ENCODE measurements at places on chromosomes 1 and 21.

DNA sequence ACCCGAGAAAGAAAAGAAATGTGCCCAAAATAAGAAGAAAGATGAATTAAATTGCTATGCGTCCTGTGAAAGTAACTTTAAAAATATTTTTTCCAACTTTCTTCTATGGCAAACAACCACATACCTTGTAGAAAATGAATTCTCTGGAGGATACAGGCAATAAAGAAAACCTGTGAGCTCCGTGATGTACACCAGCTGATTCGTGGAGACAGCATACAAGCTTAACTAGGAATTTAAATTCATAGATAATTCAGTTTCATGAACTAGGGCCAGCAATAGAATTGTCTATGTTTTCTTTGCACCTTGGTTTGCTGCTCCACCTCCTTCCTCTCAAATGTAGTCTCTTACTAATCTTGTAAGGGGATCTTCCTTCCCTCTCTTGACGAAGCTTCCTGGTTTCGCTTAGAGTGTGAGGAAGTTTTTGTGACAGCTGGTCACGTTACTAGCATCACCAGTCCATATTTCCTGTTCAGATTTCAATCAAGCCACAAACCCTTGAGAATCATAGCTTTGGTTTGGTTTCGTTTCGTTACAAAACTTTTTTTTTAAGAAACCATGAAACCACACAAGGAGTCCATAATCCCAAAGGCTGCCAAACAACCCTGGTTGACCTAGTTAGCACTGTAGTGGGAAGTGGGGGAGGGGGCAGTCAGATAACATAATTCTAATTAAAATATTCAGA, 35.8 kb downstream of the GREM2 start:
- DNase-seq: peak; percentile 83

- DNase-seq: no peak
Measured at GRCh38 chr1:41430582-41430981, 53.9 kb downstream of the EDN2 start.

DNA sequence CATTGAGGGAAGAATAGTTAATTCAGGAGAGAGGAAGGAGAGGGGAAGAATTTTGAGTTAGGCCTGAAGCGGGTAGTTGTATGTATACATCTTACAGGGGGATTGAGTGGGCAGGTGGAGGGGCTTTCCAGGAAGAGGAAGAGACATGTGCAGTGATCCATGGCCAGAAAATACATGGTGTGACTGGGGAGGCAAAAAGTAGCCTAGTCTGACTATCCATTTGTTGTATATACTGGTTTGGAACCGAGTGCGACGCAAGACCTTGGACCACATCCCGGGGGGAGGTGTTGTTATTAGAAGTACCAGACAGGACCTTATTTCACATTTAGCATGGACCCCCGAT, 158.3 kb downstream of the SDCCAG8 start:
- DNase-seq: no peak

DNA sequence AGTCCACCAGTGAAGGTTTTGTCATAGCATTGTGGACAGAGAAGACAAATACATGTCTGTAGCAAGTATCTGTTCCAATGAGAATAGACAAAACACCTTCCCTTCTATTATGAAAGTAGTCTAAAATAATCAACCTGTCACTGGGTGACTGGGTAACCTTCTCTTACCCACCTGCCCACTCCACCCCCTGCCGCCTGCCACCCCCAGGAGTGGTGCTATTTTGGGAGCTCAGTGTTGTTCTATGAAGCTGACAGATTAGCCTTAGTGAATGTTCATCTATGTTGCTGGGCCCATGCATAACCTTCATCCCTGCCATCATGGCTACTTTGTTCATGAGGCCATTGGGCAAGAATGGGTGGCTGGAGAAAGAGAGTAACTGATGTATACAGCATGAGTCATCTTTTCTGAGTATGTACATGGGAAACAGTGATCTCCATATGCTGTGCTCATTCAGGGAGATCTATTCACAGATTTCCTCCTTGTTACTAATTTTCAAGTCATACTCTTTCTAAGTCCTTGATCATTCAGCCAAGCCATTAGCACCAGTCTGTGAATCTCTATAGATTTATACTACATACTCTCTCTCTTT, 24.8 kb downstream of the MARK1 start:
- DNase-seq: no peak

DNA sequence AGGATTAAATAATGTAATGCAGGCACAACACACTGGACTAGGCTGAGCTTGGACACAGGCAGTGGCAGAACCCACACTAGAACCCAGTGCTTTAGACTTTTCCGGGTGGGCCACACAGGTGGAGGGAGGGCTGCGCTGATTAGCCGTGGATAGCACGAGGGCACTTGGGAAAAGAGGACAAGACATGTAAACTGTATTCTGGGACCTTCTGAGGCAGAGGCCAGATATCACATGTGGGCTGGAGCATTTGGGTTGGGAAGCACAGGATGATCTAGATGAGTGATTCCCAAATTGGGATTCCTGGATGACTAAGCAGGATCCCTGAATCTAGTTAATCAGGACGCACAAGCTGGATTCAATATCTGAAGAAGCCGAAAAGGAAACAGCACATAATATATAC, 20.3 kb upstream of the A3GALT2 start:
- DNase-seq: no peak

DNA sequence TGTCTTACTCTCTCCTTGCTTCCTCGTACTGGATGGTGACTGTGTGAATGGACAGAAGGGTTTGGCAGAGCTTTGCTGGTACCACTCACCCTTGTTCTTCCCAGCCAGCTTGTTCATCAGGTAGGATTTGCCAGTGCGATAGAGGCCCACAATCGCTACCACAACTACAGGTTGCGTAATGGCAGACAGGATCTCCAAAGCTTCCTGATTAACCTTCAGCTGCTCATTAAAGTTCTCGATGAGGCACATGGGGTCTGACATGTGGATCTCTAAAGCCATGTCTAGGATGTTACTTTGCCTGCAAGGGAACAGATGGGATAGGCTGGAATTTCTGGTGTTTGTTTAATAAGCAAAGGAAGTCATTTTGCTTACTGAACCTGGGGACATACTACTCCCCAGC, 3.4 kb downstream of the GBP5 start:
- no peak for DNase-seq

DNA sequence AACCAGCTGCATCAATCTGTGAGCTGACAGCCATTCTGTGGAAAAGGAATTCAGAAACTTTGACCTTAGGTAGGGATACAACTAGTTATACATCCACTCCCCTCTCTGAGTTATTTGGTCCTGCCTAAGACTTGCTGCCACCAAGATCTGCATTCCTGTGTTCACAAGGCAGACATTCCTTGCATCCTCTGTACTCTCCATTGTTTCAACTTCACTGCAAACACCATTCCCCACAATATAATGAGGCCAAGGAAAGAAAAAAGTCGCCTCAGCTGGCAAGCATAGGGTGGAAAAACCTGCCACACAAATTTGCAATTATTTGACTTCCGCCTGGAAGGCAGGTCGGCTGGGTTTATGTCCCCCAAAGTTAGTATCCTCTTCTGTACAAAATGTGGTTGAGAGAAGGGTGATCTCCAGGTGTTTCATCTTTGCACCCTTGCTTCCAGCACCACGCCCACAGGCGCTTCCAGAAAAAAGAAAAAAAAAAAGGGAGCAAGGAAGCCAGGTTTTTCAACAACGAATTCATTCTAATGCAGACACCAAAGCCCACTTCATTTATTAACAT, 676 bp upstream of the CTTNBP2NL start:
- DNase-seq: no peak

DNA sequence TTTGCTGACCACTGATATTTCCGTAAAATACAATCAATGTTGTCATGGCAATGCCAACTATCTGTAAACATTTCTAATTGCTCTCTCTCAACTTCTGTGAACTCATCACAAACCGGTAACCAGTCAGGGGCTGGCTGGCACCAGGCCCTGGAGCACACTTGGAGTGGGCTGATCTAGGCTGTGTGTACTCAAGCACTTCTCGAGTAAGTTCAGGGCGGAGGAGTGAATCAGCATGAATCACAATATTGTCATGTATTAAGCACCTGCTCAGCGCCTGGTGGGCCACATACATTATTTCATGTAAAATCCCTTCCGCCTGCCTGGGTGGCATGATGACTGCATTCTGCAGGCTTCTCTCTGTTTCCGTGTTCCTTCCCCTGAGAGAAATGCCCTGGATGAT, 212.4 kb downstream of the FOXD2 start:
- no peak for DNase-seq

GRCh38 chr21:43020771-43021170, 46.4 kb downstream of the PKNOX1 start:
- no peak for DNase-seq

DNA sequence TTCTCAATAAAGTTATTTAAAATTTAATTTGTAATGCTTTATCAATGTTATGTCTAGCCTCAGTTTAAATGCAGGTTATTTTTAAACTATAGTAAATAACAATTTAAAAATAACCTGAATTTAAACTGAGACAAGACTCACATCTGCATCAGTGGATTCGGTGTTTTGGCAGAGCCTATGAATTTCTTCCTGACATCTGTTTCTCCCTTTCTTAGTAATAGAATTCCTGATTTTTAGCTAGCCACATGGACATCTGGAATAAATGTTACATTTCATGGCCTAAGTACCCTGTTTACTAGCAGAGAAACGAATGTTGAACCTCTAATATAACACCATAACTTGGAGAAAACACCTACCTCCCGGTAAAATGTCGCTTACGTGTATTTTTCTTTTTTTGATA, 1141.6 kb upstream of the ADGRL2 start:
- no peak for DNase-seq

Measured in CD4-positive, alpha-beta memory T cell (primary cell).